Uterine smooth muscle cell (primary cell): ENCODE measurements at places on chromosomes 6 and 20. TPM values are rescaled to one million over a fixed set of nuclear protein-coding genes. Genes with fewer than 3 reads are reported as not detected.

Gene PKIB
- total RNA-seq, result 3.1 and 3.8 TPM in 2 replicates

Gene MYMX
- not detected in 2 replicates for total RNA-seq

Gene PPP2R5D
- total RNA-seq, result 23.7 and 40.4 TPM in 2 replicates

Gene CGA
- total RNA-seq, result 0.77 TPM in 1 of 2 replicates, not detected in the other

Gene ZNF334
- 4.8 and 6.9 TPM in 2 replicates for total RNA-seq

Gene CABLES2
- 1.5 and 2.8 TPM in 2 replicates for total RNA-seq

Gene CHRNA4
- not detected in 2 replicates for total RNA-seq

Gene CRISP2
- total RNA-seq, result not detected in 2 replicates

Gene PLA2G7
- not detected in 2 replicates for total RNA-seq

Gene TBC1D32
- total RNA-seq, result 13.4 and 16.4 TPM in 2 replicates

Gene CST9L
- total RNA-seq, result 0.11 TPM in 1 of 2 replicates, not detected in the other

Gene SRMS
- not detected in 2 replicates for total RNA-seq

Gene TRIM10
- 0.12 TPM in 1 of 2 replicates, not detected in the other for total RNA-seq

Gene TXLNB
- total RNA-seq, result 0.37 and 0.44 TPM in 2 replicates

Gene XKR7
- total RNA-seq, result under 0.01 TPM in 1 of 2 replicates, not detected in the other

Gene HUS1B
- total RNA-seq, result 1.1 and 1.4 TPM in 2 replicates

Gene SIRPD
- total RNA-seq, result not detected in 2 replicates

Gene ADGRB3
- under 0.01 and 0.11 TPM in 2 replicates for total RNA-seq

Gene ADAT2
- total RNA-seq, result 3.0 and 6.1 TPM in 2 replicates

Gene EZR
- total RNA-seq, result 98.7 and 135 TPM in 2 replicates
